ENCODE measurements at places on chromosomes 13 and 19.

DNA sequence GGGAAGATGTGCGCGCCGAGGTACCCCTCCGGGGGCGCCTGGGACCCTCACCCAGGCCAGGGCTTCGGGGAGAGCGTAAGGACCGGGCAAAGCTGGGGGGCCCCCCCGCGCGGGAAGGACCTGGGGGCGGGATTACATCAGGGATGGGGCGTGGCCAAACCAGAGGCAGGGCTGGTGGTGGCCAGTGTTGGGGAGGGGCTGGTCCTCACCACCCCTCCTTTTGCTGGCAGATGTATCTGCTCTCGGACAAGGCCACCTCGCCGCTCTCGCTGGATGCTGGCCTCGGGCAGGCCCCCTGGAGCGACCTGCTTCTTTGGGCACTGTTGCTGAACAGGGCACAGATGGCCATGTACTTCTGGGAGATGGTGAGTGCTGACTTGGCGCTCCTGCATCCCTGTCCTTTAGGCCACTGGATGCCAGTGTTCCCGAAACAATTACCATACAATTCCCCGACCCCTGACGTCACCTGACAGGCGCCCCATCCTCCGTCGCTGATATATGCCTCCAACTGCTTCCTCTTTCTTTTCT lies 25.3 kb downstream of the TRPM4 start:
- DNase-seq = no peak

DNA sequence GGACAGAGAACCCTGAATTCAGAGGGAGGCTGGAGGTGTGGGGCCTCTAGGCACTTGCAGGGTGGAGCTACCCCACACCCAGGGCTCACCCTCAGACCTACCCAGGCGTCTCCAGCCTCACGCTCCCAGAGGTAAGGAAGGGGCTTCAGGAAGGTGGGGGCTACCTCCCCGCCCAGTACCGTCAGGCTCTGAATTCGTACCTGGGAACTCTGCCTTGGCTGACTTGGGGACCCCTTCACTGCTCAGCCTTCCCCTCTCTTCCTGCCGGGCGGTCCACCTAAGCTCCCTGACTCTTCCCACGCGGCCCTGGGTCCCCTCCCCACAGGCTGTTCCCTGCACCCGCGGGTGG lies 28.5 kb upstream of the PARP4 start:
- no peak for DNase-seq

DNA sequence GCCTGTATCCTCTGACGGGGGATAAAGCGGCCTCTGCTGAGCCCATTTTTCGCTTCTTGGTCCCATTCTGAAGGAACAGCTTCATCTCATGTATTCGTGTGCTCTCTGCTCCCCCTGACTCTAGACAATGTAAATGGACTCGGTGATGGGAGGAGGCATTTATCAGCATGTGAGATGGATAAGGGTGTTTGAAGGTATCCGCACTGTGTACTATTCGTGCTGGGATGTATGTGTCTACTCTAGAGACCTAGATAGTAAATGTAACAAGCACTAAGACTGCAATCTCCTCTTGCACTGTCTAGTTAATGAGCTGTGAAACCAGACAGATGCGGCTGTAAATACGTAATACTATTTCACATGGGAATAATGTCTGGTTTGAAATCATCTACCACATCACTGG lies 134.6 kb upstream of the ARGLU1 start:
- DNase-seq = no peak

DNA sequence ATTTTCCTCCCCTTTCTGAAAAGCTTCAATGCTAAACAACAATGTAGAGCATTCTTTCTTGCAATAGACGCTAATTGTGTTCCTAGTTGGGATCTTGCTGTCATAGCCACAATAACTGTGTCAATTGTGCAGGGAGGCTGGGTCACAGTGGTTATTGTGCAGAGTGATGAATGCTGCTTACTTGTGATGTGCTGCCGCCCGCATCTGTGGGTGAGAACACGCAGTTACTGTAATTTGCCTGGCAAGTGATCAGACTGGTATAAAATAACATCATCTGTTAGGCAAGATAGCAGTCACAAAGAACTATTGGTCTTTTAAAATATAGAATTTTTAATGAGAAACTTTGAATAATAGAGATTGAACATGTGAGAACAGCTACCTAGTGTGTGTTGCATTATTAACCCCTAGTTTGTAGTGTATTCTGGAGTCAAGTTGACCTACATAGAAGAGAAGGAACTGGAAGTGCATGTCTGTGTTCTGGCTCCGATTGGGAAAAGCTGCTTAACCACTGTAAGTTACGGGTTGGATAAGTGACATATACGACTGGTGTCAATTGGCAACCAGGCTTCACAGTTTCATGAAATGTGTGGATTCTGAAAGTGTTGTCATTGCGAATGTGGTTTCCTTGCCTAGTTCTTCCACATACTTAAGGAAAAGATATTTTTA lies 43.6 kb downstream of the SLAIN1 start:
- no peak for DNase-seq

DNA sequence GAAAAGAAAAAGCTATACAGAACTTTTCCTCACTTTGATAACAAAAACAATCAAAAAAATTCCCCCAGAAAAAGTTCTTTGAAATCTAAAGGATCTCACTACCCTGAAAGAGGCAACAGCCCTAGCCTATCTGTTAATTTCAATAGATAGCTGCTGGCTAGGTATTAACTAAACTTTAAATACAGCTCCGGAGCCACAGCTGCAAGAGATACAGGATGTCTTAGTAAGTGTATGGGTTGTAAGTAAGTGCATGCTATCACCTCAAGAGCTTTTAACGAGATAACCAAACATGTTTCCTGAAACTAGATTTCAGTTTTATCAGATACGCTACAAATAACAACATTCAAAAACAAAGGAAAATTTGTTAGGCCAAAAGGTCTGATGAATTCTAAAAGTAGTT lies 148.4 kb downstream of the KLF12 start:
- DNase-seq = no peak

- no peak for DNase-seq
Measured at GRCh38 chr13:41848435-41849255, 112.3 kb downstream of the VWA8 start.

- DNase-seq = no peak
Measured at GRCh38 chr13:28316129-28316528, 177.8 kb downstream of the PAN3 start.

Data from activated T-helper 1 cell treated with anti-CD3 and anti-CD28 coated beads, Interleukin-2, amount 50 U/mL, for 16 hours (primary cell).